ENCODE measurements at places on chromosomes 1 and 21. TPM values are rescaled to one million over a fixed set of nuclear protein-coding genes. Genes with fewer than 3 reads are reported as not detected.

DNA sequence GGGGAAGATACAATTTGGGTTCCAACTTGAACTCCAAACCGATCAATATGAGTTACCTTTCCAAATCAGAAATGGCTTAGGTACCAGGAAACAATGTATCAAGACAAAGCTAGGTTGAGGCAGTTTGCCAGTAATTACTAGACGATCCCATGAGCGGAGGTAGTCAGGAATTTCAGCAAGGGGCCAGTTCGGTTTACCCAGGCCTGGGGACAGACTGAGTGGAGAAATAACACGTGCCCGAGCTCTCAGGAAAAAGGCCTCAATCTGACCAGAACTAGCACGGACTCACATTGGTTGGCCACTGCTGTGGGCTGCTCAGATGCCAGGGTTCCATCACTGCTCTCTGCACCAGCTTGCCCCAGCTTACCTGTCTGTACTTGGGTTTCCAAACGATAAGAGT is 15.3 kb downstream of the CLSTN1 start:
- peaks cover 20% of the 10 kb centered on the region for H3K4me1 ChIP-seq
- no peaks in the 10 kb centered on the region for H3K36me3 ChIP-seq
- no peak for DNase-seq
- no peak overlapping the region for H3K27ac ChIP-seq
- no peaks in the 10 kb centered on the region for H3K27me3 ChIP-seq

GRCh38 chr1:8867878-8868567 is 10.5 kb downstream of the ENO1 start:
- H3K27ac ChIP-seq = no peak overlapping the region
- H3K36me3 ChIP-seq = peaks cover 6% of the 10 kb centered on the region
- no peak for DNase-seq

DNA sequence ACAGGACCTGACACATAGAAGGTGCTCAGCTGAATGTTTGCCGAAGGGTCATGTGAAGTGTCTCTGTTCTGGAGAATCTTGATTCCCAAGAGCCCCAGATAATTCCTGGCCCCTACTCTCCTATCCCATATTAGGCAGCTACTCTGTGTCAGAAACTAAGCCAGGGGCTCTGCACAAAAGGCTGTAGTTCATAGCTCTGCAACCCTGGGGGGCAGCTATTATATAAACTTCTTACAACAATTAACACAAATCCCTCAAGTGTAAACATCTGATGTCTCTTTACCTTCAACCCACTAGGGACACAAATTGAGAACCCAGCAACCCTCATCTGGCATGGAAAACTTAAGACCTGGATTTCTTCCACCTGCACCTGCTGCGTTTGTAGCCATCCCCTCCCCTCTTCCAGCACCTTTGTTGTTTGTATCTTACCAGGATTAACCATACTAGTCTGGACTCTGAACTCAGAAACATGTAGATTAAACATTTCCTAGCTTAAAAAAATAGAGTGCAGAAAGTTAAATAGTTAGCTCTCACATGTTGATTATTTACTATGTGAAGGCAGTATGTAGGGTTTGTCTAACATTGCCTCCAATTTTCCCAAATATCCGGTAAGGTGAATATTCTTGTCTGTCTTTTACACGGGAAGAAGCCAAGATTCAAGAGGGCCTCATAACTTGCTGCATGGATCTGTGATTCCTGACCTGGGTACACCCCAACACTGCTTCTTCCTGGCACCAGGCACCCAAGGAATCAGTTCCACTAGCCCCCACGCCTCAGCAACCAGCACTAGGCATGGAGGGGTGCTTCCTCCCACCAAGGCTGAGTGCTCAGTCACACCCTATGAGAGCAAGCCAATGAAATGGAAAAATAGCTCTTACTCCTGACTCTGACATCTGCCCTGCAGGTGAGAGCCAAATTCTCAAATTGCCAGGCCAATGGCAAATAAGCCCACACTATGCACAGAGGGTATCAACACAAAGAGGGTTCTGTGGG is 220.7 kb upstream of the HOOK1 start:
- no peaks in the 10 kb centered on the region for H3K27me3 ChIP-seq
- no peak for DNase-seq
- H3K4me3 ChIP-seq = no peak overlapping the region

- H3K4me3 ChIP-seq = no peak overlapping the region
- H3K27me3 ChIP-seq = no peaks in the 10 kb centered on the region
- no peaks in the 10 kb centered on the region for H3K4me1 ChIP-seq
- DNase-seq = no peak
- H3K36me3 ChIP-seq = no peaks in the 10 kb centered on the region
Observed at GRCh38 chr1:77473690-77474089, 191.9 kb downstream of the AK5 start.

- H3K27ac ChIP-seq = no peak overlapping the region
- H3K4me3 ChIP-seq = no peak overlapping the region
- peaks cover 3% of the 10 kb centered on the region for H3K4me1 ChIP-seq
Observed at GRCh38 chr1:55318116-55318817, 103.1 kb upstream of the USP24 start.

GRCh38 chr1:70475023-70475422 is 64.0 kb downstream of the CTH start:
- H3K4me1 ChIP-seq = no peaks in the 10 kb centered on the region
- no peaks in the 10 kb centered on the region for H3K27me3 ChIP-seq
- no peak for DNase-seq
- H3K4me3 ChIP-seq = no peak overlapping the region
- H3K36me3 ChIP-seq = no peaks in the 10 kb centered on the region
- H3K27ac ChIP-seq = no peak overlapping the region

GRCh38 chr1:180923021-180923841 is 10.5 kb downstream of the KIAA1614 start:
- peaks cover 39% of the 10 kb centered on the region for H3K4me1 ChIP-seq
- DNase-seq = peak; percentile 39
- H3K4me3 ChIP-seq = no peak overlapping the region
- H3K27ac ChIP-seq = no peak overlapping the region

- H3K4me1 ChIP-seq = peaks cover 7% of the 10 kb centered on the region
- no peaks in the 10 kb centered on the region for H3K36me3 ChIP-seq
- H3K27me3 ChIP-seq = no peaks in the 10 kb centered on the region
- no peak overlapping the region for H3K27ac ChIP-seq
- peak; percentile 53 for DNase-seq
Observed at GRCh38 chr1:205588636-205589035, 43.2 kb downstream of the ELK4 start.

GRCh38 chr1:224545571-224545970 is 70.5 kb upstream of the CNIH3 start:
- no peaks in the 10 kb centered on the region for H3K36me3 ChIP-seq
- no peaks in the 10 kb centered on the region for H3K27me3 ChIP-seq
- no peak for DNase-seq
- H3K4me1 ChIP-seq = peaks cover 8% of the 10 kb centered on the region
- H3K4me3 ChIP-seq = no peak overlapping the region
- no peak overlapping the region for H3K27ac ChIP-seq

DNA sequence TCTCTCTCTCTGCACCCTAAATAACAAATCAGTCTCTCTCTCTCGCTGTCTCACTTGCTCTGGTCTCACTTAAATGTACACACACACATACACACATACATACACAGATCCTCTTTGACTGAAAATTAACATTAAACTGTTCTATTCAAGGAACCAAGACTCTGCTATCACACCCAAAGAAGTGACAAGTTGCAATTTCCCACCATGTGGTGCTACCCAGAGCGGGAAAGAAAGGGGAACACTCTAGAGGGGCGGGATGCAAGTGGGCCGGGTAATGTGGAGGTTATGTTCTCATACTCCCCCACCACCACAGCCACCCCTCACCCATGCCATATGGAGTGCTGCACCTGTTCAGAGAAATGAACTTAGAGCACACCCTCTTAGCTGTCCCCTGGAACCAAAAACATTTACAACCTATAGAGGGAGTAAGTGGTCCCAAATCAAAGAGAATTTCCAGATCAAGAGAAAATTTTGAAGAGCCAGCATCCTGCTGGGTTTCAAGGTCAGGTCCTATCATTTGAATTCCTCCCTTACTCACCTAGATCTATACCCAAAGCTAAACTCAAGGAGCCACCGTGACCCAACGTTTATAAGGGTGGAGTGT is 319.4 kb downstream of the BRINP2 start:
- no peaks in the 10 kb centered on the region for H3K4me1 ChIP-seq
- DNase-seq = no peak
- no peaks in the 10 kb centered on the region for H3K36me3 ChIP-seq
- no peaks in the 10 kb centered on the region for H3K27me3 ChIP-seq

DNA sequence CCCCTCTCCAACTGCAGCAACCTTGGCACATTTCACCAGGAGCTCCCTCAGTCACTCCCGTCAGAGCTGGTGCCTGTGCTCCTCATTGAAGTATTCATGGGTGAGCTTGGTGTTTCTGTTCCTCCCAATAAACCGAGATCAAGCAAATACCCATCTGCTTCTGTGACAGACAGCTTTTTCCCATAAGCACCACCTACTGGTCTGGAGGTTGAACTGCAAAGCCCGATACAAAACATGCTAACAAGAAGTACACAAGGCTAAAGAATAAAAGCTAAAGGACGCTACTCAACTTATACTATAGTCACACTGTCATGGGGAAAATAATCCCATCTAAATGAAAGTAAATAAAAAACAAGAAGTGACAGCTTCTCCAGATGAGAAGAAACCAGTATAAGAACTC is 111.9 kb upstream of the C21orf91 start:
- no peaks in the 10 kb centered on the region for H3K36me3 ChIP-seq
- no peak for DNase-seq
- H3K27me3 ChIP-seq = no peaks in the 10 kb centered on the region
- H3K4me1 ChIP-seq = no peaks in the 10 kb centered on the region
- H3K4me3 ChIP-seq = no peak overlapping the region

- no peak overlapping the region for H3K4me3 ChIP-seq
- no peak overlapping the region for H3K27ac ChIP-seq
- no peak for DNase-seq
- H3K36me3 ChIP-seq = no peaks in the 10 kb centered on the region
- H3K4me1 ChIP-seq = peaks cover 8% of the 10 kb centered on the region
Observed at GRCh38 chr1:33141781-33142180, 40.1 kb downstream of the TRIM62 start.

DNA sequence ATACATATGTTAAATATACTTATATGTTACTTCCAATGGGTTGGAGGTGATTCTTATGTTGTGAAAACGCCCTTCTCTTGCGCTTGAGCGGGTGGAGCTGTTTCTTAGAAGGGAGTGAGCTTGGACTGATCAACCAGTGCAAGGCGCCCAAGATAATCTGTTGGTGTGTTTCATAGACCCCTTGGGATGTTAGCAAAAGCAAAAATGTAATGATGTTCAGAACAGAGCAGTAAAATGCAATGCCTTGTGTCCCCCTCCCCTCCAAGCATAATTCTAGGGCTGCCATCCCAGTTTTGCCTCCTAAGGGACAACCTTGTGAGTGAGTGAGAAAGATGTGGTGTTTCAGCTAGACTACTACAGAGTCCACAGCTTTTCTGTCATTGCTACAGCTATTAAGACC is 6.2 kb upstream of the CD34 start:
- peaks cover 14% of the 10 kb centered on the region for H3K27me3 ChIP-seq
- H3K4me3 ChIP-seq = no peak overlapping the region
- H3K27ac ChIP-seq = peak overlapping the region; percentile 54
- no peak for DNase-seq

- no peak overlapping the region for H3K4me3 ChIP-seq
- H3K36me3 ChIP-seq = no peaks in the 10 kb centered on the region
- no peak for DNase-seq
- H3K27me3 ChIP-seq = no peaks in the 10 kb centered on the region
- peaks cover 14% of the 10 kb centered on the region for H3K4me1 ChIP-seq
- peak overlapping the region; percentile 22 for H3K27ac ChIP-seq
Observed at GRCh38 chr1:87305151-87305550, 23.5 kb upstream of the LMO4 start.

DNA sequence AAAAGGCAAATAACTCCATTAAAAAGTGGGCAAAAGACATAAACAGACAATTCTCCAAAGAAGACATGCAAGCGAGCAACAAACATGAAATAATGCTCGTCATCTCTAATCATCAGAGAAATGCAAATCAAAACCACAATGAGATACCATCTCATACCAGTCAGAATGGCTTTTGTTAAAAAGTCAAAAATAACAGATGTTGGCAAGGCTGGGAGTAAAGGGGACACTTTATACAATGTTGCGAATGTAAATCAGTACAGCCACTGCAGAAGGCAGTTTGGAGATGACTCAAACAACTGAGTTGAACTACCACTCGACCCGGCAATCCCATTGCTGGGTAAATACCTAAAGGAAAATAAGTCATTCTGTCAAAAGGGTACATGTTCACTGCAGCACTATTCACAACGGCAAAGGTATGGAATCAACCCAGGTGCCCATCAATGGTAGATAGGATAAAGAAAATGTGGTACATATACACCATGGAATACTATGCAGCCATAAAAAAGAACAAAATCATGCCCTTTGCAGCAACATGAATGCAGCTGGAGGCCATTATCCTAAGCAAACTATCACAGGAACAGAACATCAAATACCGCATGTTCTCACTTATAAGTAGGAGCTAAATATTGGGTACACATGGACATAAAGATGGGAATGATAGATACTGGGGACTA is 25.9 kb downstream of the TSPAN2 start:
- DNase-seq = no peak
- H3K27ac ChIP-seq = peak overlapping the region; percentile 49
- no peak overlapping the region for H3K4me3 ChIP-seq

DNA sequence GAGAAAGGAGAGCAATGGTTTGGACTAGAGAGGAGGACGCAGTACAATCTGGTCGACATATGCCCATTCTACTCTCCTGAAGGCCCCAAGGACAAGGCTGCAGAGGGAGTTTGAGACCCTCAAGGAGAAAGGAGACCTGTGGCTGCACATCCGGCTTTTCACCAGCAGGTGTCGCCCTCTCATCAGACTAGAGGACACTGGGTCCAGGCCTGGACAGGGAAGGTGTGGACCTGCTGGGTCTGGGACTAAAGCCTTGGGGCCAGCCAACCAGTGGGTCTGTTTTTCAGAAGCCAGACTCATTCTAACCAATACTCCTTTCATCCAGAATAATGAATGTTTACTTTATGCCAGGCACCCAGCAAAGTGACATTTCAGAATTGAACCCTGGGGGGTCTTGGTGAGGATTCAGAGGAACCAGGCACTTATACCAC is 5.0 kb downstream of the SRARP start:
- peak; percentile 91 for DNase-seq
- H3K4me1 ChIP-seq = peaks cover 17% of the 10 kb centered on the region
- H3K36me3 ChIP-seq = no peaks in the 10 kb centered on the region
- no peak overlapping the region for H3K4me3 ChIP-seq
- H3K27me3 ChIP-seq = no peaks in the 10 kb centered on the region

- H3K4me1 ChIP-seq = no peaks in the 10 kb centered on the region
- H3K27ac ChIP-seq = no peak overlapping the region
- no peaks in the 10 kb centered on the region for H3K27me3 ChIP-seq
- no peak overlapping the region for H3K4me3 ChIP-seq
- no peaks in the 10 kb centered on the region for H3K36me3 ChIP-seq
Observed at GRCh38 chr1:223062177-223062576, 80.9 kb downstream of the TLR5 start.

- peak within 1 kb of the TSS; percentile 38 for H3K4me3 ChIP-seq
- peaks cover 4% of the 10 kb centered on the region for H3K4me1 ChIP-seq
- DNase-seq = peak; percentile 43
- H3K27ac ChIP-seq = no peak within 1 kb of the TSS
Observed at GRCh38 chr1:69567652-69568420, at the start of gene LRRC7. TSS of gene LRRC7 (plus strand) at chr1:69567922. CDS start at chr1:69568640, 718 bp downstream.

ADGRL4 gene
- total RNA-seq = 2.2 TPM

CYP4A11 gene
- total RNA-seq = 14.1 TPM

NBPF6 gene
- total RNA-seq = not detected

SPATA46 gene
- total RNA-seq = not detected

KCNQ4 gene
- total RNA-seq = not detected

CCDC190 gene
- not detected for total RNA-seq

PLA2G4A gene
- 24.9 TPM for total RNA-seq

ADGRL2 gene
- 139 TPM for total RNA-seq

Measured in hepatocyte (in vitro differentiated cells).